ENCODE measurements at places on chromosomes 16 and 17. TPM values are rescaled to one million over a fixed set of nuclear protein-coding genes. Genes with fewer than 3 reads are reported as not detected.

The ZNF205 gene
- 18.7 TPM for total RNA-seq

The MED13 gene
- 104 TPM for total RNA-seq

The SEZ6 gene
- total RNA-seq, result not detected

The STH gene
- total RNA-seq, result not detected

The ABAT gene
- total RNA-seq, result 1.0 TPM

The CDC6 gene
- total RNA-seq, result 0.88 TPM

The FNDC8 gene
- not detected for total RNA-seq

The PLLP gene
- 19.1 TPM for total RNA-seq

The IRX5 gene
- 0.49 TPM for total RNA-seq

The CHP2 gene
- total RNA-seq, result not detected

The SLFN14 gene
- not detected for total RNA-seq

The LYRM9 gene
- total RNA-seq, result 29.1 TPM

The TMEM100 gene
- total RNA-seq, result 2.8 TPM

The CD300E gene
- total RNA-seq, result not detected

The SDR42E2 gene
- not detected for total RNA-seq

The SPSB3 gene
- 51.7 TPM for total RNA-seq

The PRSS33 gene
- total RNA-seq, result not detected

The CCL7 gene
- total RNA-seq, result not detected

The KRTAP1-1 gene
- not detected for total RNA-seq

The CD79B gene
- total RNA-seq, result 4.2 TPM

The CCL1 gene
- not detected for total RNA-seq

The KRT12 gene
- total RNA-seq, result not detected

The WSCD1 gene
- 12.7 TPM for total RNA-seq

The SCIMP gene
- 0.62 TPM for total RNA-seq

The LRRC37A3 gene
- 47.9 TPM for total RNA-seq

The TM4SF5 gene
- not detected for total RNA-seq

The ICAM2 gene
- total RNA-seq, result 108 TPM

The INCA1 gene
- total RNA-seq, result 3.4 TPM

The C17orf107 gene
- total RNA-seq, result 3.5 TPM

The C16orf89 gene
- 1.1 TPM for total RNA-seq

The DNAH17 gene
- total RNA-seq, result 0.03 TPM

The BRICD5 gene
- total RNA-seq, result 1.2 TPM

The TNS4 gene
- total RNA-seq, result not detected

The NIP7 gene
- total RNA-seq, result 15.4 TPM

The HYDIN gene
- total RNA-seq, result 7.9 TPM

The CA7 gene
- not detected for total RNA-seq

The TMEM238L gene
- total RNA-seq, result not detected

The SPECC1 gene
- 63.0 TPM for total RNA-seq

The ITPRIPL2 gene
- 17.9 TPM for total RNA-seq

The CNTNAP4 gene
- not detected for total RNA-seq

The ZPBP2 gene
- not detected for total RNA-seq

The MLKL gene
- 19.4 TPM for total RNA-seq

The CCL4L2 gene
- not detected for total RNA-seq

The ALG1 gene
- total RNA-seq, result 21.3 TPM

The SOST gene
- total RNA-seq, result not detected

The ASB16 gene
- total RNA-seq, result 2.3 TPM

The SLC16A11 gene
- 0.82 TPM for total RNA-seq

The KRT9 gene
- 0.21 TPM for total RNA-seq

The CACNA1G gene
- total RNA-seq, result 28.9 TPM

All from uterus (tissue), 4 donors.